ENCODE measurements at places on chromosomes 16 and 17.

- no peak for DNase-seq
These were observed 10.4 kb downstream of the COG1 start for GRCh38 chr17:73203135-73203787.

DNA sequence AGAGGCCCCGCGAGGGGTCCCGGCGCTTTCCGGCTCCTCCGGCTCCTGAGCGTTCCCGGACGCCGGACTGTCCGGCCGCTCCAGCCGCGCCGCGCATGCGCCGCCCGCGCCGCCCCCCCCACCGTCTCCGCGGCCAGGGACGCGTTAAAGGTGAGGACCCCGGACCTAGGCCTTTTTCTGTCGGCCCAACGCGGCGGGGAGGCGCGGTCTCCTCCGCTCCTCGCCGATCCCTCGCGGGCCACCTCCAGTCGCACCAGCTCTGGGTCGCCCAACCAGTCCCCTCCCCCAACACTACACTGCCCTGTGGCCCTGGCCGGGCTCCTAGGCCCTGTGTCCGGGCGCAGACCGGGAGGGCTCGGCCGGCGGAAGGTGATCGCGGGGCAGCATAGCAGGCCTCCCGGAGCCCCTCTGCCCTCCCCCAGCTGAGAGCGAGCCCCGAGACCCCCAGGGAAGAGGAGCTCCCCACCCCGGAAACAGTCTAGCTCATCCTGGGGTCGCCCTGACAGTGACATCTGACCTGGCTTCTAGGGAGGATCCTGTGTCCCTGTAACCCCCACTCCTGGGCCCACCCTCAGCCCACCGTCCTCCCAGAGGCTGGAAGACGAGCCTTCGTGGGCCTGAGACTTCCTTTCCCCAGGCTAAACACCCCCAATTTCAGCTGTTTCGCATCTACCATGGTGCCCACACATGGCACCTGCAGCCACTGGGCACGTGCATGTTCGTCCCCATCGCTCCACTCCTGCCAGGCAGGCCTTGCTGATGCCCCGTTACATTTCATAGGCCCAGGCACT lies 14.7 kb upstream of the BCAR1 start:
- DNase-seq: no peak

- no peak for DNase-seq
These were observed 3.4 kb downstream of the TERF2 start for GRCh38 chr16:69382421-69382820.

DNA sequence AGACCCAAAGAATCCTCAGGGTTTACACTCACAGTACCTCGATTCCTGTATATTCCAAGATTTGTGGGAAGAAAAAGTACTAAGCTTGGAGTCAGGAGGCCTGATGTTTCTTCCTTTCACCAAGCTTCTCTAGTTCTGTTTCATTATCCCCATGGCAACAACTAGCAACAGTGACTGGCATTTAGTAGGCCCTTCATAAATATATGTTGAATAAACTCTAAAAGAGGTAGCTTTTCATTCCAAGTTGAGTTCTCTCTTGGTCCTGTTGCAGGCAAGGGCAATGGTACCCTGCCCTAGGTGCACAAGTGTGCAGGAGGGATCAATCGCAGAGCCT lies 527 bp upstream of the UBE2Z start:
- DNase-seq: no peak

DNA sequence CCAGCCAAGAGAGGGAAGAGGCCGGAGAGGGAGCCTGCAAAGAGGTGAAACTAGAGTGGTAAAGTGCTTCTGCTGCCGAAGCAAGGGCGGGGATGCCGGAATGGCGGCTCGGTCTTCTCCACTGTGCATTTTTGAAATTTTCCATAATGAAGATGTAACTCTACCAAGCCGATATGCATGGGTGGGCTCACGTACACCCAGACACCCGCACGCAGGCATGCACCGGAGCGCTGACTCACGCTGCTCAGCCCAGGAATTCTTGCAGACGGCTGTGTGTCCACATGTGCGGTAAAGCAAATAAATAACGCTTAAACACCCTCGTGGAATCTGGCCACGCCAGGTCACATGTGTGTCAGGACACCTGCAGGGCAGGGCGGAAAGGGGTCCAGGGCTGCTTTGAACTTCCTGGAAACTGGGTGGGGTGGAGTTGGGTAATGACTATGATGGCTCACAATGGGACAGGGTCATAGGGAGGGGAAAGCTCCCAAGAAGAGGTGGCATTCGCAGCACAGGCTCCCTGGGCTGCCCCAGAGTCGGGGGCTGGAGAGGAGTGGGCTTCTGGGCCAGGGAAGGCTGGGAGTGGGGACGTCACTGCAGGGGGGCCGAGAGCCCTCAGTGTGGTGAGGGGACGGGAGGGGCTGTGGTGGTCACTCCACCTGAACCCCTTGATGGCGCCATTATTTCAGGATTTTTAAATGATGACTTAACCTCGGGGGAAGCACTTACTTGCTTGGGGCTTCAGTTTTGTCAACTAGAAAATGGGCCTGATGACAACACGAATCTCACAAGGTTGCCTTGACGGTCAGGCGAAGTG lies 265.5 kb downstream of the PARN start:
- no peak for DNase-seq

GRCh38 chr17:72665852-72666851 lies 426.3 kb downstream of the SLC39A11 start:
- DNase-seq: no peak

- DNase-seq: no peak
These were observed 76.6 kb upstream of the HS3ST3A1 start for GRCh38 chr17:13678361-13678760.

DNA sequence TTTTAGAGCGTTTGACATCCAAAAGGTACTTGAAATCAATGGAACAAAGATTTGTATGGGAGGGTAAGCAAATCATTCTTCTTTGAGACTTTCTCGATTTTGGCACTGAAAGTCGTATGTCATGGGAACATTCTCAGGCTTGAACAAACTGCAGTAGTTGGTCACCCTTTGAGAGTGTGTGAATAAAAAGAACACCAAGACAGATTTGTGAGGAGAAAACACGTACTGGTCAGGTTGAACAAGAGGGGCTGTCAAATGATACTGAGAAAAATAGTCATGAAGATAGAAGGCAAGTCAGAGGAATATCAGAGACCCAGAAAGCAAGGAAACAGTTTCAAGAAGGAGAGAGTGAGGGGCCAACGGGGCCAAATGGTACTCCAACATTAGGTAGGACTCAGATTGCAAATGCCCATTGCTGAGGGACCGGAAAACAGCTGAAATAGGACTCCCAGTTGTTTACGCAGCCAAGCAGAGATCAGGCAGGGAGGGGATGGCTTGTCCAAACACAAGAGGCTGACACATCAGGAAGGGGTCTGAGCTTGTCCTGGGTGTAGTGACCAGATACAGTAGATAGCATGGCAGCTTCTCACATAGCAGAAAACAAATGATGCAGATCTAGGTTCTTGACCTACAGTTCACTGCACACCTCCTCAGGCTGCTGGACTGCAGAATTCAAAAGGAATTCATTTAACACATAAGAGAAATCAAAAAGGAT lies 74.5 kb upstream of the MYOCD start:
- DNase-seq: no peak

DNA sequence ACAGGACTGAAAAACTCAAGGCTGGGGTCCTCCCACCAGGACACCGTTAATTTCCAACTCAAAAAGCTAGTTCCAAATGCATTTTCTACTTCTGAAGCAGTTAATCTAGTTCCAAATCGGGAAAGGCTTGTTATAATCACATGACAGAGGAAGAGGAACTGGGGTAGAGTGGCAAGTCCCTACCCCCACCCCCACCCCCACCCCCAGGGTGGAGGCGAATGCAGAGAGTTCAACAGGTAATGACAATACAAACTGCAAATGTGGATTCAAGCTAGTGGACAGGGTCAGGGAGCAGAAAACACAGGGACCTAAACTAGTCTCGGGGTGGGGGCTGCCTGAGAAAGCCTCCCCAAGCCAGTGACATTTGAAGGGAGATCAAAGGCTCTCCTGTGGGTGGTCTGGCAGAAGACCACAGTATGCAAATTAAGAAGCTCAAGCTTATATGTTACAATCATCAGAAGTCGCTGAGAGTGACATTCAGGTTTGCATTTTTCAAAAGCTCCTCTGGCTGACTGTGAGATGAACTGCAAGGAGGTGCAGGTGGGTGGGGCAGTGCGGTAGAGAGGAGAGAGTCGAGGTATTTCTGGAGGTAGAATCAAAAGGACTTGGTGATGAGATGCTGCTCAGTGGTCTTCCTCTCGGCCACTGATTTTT lies 56.4 kb upstream of the SLC25A19 start:
- DNase-seq: peak; percentile 12

GRCh38 chr16:13909872-13910303 lies 10.1 kb upstream of the ERCC4 start:
- DNase-seq: no peak

- DNase-seq: no peak
These were observed at the start of gene CSHL1 for GRCh38 chr17:63911041-63911635. TSS of gene CSHL1 (minus strand) at chr17:63911258. CDS start at chr17:63911196, 62 bp downstream.

DNA sequence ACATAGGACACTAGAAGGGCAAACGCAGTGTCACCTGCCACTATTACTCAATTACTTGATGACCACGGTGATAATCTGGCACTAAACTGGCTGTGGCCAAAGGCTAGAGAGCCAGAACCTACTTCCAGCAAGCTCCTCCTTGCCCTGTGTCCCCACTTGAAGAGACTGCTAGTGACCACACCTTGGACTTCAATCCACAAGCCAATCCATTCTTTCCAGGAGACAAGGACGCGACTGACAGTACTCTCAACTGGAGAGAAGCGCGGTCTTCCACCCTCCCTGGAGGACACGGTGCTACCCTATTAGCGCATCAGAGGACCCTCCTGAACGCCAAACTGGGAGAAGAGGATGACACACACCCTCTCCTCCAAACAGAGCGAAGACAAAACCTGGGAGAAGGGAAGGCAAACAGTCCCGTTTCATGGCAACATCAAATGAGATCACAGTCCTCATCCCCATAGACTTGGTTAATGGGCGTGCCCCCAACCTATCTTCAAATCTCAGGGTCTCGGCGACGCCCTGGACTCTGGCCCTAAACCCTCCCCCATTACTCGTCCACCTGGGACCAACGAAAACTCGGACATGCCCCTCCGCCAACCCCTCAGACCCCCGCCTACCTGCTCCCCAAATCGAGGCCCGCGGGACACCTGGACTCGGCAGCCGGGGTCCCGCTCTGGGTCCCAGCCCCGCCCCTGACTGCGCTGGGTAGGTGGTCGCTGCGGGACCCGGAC lies 508 bp downstream of the FLCN start:
- no peak for DNase-seq

- DNase-seq: no peak
These were observed 7.0 kb downstream of the DOC2A start for GRCh38 chr16:30003670-30004423.

- DNase-seq: no peak
These were observed 229.9 kb upstream of the CIBAR2 start for GRCh38 chr16:85341972-85342695.

DNA sequence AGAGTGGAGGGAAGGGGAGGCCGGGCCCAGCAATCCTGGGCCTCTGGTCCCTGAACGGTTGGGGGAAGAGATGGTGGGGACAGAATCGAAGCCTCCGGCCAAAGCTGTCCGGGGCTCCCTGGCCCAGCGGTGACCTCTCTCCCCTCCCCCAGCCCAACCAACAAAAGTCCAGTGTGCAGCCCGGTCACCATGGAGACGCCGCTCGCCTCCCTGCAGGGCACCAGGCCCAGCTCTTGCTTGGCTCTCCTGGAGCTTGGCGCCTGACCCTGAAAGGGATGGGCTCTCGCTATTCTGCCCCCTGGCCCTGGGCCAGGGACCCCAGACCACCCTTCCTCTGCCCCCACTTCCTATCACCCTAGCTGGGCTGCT lies 1.3 kb downstream of the METRN start:
- DNase-seq: no peak

DNA sequence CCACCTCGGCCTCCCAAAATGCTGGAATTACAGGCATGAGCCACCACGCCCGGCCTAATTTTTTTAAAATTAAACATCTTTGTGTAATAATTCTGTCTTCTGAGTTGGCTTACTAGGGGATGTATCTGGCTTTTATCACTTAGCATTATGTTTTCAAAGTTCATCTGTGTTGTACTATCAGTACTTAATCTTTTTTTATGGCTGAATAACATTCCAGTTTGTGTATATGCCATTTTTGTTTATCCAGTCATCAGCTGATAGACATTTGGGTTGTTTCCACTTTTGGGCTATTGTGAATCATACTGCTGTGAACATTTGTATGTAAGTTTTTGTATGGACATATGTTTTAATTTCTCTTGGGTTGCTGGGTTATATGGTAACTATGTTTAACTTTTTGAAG lies 69.0 kb downstream of the CHD9 start:
- DNase-seq: no peak

DNA sequence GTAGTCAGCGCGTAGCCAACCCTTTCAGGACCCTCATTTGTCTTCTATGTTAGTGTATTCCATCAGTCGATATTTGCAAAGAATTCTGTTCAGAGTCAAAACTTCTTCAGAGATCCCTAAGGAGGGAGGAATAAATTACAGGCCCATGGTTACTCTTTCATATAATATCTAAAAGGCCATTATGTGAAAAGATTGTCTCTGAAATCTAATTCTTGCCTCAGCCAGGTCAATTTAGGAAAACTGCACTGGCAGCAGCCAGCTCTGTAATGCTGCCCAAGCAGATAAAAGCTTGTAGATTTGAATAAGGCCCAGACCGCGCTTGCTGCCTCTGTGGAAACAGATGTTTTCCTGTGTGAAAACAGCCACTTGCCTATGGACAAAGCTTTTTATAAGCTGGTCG lies 379.8 kb downstream of the CNTNAP4 start:
- no peak for DNase-seq

- DNase-seq: no peak
These were observed 4.7 kb upstream of the NLRC5 start for GRCh38 chr16:56984639-56985038.

DNA sequence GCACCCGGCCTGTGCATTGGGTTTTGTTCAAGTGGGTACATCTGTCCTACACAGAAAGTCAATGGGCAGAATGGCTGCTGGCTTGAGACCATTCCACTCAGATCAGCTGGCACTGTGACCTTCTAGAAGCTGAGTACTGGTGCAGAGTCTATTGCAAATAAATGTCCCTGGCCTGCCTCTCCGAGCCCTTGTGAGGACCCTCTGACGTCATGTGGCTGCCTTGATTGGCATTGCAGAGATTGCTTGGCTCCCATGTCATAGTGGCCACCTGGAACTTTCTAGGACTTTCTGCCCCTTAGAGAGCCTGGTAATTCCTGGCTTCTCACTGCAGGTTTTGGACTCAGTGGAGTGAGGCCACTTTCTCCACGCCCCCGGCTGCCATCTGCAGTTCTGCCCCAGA lies 211.3 kb downstream of the ENGASE start:
- DNase-seq: no peak

DNA sequence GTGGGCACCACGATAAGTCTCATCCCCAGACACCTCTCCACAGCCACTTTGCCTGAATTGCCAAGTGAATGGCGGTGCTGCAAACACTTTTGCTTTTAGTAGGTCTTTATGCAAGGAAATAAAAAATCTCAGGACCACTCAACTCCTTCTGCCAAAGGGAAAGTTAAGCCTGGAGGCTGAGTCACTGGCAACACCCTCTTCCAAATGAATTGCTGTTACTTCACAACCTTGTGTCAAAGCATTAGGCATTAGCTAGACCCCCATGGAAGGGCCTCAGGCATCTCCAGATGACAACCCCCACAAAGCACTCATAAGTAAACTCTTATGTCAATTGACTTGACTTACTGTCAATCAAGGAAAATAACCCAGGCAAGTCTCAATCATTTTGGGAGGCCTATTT lies 43.0 kb downstream of the RNF112 start:
- DNase-seq: no peak

GRCh38 chr16:11495066-11495407 lies 91.7 kb downstream of the LITAF start:
- DNase-seq: no peak
